ENCODE measurements at places on chromosomes 6 and 20.

GRCh38 chr6:106611030-106611429 is 18.3 kb downstream of the RTN4IP1 start:
- DNase-seq, result no peak

- no peak for DNase-seq
These were observed 14.2 kb downstream of the VEGFA start for GRCh38 chr6:43784049-43784855.

DNA sequence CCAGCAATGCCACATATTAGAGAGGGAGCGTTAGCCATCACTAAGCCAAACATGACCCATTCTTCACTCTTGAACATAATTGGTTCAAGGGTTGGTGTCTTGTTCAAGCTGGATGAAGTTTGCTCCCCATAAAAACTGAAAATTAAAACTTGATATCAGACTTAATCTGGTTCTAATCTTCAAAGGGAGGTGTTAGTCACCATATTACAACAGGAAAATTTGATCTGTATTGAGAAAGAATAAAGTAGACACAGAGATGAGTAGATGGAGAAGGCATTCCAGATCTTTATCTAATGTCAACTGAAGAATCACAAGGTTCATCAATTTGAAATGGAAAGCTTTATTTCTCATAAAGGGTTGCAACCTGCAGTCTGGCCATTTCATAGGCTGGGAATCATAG is 972.8 kb downstream of the HACE1 start:
- DNase-seq, result no peak

GRCh38 chr6:169393753-169394152 is 140.1 kb upstream of the THBS2 start:
- DNase-seq, result no peak

GRCh38 chr6:42781546-42781795 is 381 bp upstream of the BICRAL start:
- peak; percentile 33 for DNase-seq

DNA sequence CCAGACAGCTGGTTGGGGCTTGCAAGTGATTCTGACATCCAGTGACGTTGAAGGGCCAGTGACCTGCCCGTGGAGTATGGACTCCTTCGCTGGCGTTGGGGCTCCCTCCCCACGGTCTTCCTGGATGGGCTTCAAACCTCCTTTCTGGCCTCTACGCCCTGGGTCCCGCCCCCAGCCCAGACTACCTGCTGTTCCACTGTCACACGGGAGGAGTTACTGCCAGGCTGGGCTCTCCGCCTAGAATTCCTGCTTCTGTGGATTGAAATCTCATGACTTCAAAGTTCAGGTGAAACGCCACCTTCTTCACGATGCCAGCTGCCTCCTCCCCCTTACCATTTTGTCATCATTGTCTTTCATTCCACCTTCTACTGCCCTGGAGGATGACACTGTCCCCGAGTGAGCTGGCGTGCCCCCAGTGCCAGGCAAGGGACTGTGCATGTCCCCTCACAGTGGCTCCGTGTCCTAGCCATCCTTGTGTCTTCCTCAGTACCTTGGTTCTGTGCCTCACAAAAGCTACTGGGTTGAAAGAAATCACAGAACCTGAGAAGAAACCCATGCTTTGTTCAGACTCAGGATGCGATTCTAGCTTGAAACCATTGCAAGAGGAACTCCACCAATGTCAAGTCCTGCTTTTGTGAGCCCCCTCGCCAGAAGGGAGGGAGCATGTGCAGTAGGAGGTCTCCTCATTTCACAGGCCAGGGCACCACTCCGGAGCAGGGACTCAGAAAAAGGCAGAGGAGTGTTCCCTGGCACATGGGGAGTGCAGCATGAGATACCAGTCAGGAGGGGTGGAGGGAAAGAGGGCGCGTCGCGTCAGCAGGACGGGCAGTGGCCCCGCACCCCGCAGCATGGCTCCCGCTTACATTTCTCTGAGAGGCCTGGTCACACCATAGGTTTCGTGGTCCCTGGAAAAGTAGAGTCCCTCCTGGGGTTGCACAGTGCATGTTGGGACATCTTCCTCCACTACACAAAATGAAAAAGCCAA is 11.0 kb upstream of the IRF4 start:
- no peak for DNase-seq

DNA sequence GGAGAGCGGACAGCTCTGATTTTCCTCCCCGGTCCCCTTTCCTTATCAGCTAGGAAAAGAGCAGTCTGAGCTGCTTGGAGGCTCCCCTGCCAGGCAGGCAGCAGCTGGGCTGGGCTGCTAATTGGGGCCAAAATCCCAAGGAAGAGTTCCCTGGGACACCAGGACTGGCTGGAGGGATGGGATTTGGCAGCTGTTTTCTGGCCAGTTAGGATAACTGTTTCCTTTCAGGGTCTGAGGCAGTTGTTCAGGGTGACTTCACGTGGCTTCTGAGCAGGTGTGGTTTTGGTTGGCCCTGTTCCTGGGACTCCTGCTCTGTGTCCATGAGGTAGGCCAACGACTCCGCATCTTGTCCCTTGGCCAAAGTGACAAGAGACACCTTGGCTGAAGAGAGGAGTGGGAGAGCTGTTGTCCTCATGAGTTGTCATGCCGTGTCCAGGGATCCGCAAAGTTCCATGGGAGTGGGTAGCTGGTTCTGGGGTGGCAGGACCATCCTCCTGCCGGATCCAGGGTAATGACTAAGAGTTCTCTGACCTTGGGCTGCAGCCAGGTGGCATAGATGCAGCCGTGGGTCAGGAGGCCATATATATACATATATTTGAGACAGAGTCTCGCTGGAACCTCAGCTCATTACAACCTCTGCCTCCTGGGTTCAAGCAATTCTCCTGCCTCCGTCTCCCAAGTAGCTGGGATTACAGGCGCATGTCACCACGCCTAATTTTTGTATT is 21.2 kb downstream of the MRPS18A start:
- DNase-seq, result no peak

- no peak for DNase-seq
These were observed 28.1 kb downstream of the RNF24 start for GRCh38 chr20:3987296-3987695.

DNA sequence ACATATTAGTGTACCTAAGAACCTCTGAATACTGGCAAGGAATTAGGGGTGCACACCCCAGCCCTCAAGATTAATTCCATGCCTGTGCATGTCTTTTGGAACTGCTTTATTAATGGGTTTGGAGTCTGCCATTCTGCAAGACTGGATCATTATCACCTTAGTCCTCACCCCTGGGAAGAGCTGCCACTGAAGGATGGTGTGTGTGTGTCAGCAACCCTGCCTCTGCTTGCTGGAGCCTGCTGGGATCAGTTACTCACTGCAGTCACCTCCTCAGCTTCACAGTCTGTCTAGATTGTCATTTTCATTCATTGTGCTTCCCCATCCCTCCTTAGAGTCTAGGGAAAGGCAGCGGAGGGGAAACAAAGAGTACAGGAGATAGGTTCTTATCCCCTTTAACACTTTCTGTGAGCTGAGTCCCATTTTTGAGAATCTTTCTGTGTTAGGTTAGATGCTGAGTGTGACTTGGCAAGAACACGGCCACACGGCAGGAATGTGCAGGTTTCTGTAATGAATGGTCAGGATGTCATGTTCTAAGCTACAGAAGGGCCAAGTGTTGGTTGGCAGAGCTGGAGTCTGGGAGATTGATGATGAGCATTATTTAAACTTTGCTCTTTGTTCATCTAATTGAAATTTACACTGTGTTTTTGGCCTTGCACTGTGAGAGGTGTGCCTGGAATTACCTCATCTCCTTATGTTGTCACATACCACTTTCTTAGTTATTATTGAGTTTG is 21.1 kb downstream of the GHRH start:
- DNase-seq, result no peak

DNA sequence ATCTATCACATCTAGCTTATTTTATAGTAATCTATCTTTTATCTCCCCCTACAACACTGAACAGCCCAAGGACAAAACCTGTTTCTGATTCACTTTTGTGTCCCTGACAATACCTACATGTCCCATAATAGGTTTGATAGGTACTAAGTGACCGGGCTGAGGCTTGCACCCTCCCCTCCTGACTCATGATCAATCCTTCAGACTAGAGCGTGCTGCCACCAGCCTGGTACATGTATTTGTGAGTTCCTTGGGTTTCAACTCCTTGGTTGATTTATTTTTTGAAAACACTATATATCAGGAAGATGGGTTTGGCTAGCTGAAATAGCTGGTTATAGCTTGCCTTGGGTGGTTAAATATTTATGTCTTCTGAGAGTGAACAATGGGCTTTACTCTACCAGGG is 41.6 kb upstream of the RAB23 start:
- no peak for DNase-seq

- DNase-seq, result no peak
These were observed 544.1 kb downstream of the QKI start for GRCh38 chr6:163958646-163959045.

All from K562 (cell line).